Adrenal gland (tissue), 19 donors: ENCODE measurements at places on chromosomes 7 and 10.
A peak's percentile ranks its signal among the peaks of the same experiment; 100 is the strongest.

GRCh38 chr10:77974396-77975074, 48.0 kb upstream of the DLG5 start:
- DNase-seq: peak; percentile 25

GRCh38 chr10:49068672-49069217, 46.6 kb downstream of the VSTM4 start:
- DNase-seq: peak; percentile 23

DNA sequence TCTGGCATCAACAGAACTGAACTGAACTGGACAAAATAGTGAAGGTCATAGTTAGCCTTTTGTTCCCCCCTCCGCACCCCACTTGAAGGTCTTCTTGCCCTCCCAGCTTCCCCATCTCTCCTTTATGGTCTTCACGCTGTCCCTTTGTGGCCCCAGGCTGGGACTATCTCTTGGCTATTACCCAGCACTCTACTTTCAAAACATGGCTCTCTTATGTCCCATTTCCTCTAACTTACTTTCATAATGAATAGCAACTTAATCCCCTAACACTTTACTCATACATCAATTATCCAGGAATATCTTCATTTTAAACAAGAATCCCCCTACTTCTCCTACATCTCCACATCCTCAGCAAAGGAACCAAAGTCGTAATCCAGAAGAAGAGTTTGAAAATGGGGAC, 135.3 kb upstream of the ITGB1 start:
- no peak for DNase-seq

DNA sequence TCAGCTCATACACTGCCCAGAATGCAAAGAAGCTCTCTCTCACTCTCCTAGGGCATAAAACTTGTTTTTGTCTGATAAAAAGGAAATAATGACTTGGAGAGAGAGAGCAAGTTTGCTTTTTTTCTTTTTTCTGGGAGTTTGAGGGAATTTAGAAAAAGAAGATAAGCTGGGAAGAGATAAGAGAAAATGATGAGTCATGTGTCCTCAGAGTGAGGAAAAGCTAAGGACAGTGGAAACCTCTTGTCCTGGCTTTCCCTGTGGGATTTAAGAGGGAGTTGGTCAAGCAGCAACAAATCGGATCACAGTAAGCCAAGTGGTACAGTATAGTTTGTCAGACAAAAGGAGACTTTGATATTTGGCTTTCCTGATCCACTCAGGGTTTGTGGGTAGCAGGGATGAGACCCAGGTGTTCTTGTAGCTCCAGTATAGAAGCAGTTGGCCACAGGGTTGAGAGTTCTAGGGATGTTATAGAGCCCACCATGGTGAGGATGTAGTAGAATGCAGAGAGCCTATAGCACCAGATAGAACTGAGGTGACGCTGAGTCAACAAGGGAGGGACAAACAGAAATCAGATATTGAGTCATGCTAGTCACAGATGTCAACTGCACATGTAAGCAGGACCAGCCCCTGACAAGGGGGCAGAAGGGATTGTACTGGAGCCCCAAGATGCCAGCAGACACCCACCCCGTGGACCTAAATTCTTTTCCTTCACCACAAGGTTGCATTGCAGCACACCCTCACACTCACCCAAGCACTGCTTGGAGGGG, 219.3 kb upstream of the TAC1 start:
- DNase-seq: no peak

GRCh38 chr10:109071539-109071938, 851.8 kb downstream of the XPNPEP1 start:
- DNase-seq: no peak

- DNase-seq: no peak
Observed at GRCh38 chr10:103781329-103782061, 73.9 kb downstream of the SH3PXD2A start.

DNA sequence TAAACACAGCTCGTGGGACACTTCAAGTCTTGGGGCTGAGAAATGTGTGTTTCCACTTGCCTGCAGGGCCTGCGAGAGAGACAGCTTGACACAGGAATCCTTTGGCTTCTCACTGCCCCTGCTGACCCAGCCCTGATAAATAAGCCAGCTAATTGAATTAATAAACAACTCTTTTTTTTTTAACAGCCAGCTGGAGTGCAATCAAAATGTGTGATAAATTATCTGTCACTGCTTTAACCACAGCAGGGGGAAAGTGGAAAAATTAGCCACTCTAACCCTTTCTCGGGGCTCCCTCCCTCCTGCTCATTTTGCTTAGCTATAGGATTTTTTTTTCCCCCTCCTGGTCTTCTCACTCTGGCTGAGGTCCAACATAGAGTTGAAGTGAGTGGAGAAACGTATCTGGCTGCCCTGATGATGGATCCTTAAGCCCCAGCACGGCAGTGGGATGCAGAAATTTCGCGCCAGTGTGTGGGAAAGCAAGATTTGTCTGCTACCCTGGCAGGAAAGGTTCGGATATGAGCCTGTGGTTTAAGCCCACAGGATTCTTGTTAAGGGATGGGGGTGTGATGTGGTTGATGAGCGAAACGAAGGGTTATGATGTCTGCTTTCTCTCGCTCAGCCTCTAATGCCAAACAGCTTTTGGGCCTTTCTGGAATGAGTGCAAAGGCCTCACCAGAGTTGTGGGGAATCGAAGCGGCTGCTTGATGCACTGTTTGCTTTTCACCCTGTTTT, 173.8 kb downstream of the TRIL start:
- DNase-seq: no peak

GRCh38 chr10:21388589-21388988, 136.9 kb downstream of the SKIDA1 start:
- no peak for DNase-seq

DNA sequence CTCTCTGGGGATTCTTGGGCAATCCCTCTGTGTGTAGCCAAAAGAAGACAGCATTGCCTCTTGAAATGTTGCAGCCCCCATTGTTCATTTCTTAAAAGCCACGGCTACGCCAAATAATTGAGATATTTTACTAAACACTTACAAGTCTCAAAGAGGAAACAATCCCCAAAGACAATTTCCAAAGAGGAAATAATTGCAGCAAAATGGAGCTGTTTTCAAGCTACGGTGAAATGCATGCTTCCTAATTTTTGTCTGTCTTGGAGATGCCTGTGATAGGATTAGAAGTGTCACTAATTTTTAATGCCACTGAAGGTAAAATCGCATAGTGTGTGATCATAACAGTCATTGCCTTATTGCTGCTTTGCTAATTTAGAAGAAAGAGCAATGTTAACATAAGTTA, 72.9 kb upstream of the NAMPT start:
- DNase-seq: no peak

- no peak for DNase-seq
Observed at GRCh38 chr10:60974463-60975149, 30.6 kb upstream of the RHOBTB1 start.

DNA sequence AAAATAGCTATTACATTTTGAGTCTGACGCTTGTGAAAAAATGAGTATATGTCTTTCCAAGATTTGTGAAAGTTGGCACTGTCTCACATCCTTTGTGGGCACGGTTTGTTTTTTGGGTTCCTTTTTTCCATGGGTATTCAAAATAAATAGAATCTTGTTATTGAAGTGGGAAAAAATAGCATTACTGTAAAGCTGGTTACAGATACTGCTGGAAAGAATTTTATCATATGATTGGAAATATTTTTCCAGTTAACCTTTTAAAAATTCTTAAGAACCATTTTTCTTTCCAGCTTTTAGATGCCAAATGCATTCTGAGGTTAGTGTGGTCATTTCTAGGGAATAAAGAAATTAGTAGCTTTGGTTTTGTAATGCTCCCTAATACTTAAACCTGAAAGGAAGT, 11.4 kb downstream of the NET1 start:
- DNase-seq: no peak

- DNase-seq: no peak
Observed at GRCh38 chr7:154914996-154915380, 87.9 kb downstream of the PAXIP1 start.

DNA sequence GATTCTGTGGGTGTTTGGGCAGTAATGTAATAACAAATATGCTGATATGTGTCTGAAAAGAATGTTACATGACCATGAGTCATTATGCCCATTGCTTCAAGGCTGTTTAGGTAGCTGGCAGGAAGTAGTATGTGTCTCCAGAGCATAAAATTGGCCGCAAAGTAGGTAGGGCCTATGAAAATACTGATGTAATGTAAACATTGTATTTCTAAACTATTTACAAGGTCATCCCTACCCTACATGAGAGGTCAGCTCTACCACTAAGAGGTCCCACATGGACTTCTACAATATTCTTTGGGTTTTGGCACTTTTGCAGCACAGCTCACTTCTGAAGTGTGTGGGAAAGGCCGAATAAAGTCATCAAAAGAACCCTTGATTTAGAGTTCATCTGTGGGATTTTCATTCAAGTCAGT, 301.9 kb downstream of the AHR start:
- no peak for DNase-seq

- DNase-seq: peak; percentile 63
Observed at GRCh38 chr7:105691082-105691679, 109.9 kb upstream of the EFCAB10 start.

DNA sequence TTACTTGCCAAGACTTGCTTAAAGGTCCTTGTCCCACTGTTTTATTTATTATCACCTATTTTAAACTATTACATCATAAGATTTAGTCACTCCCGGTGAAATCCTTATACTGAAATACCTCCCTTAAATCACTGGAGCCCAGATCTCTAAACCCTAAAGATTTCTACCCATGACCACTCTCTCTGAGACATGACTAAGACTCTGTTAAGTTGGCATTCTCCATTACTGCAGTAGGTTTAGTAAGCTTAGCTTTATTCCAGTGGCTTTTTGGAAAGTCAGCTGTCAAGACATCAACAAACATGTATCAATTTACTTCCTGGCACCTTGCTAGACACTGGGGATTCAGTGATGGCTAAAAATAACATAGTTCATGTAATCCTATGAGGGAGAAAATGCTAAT, 874.2 kb downstream of the KCNMA1 start:
- no peak for DNase-seq

GRCh38 chr7:108686494-108686893, 116.8 kb downstream of the DNAJB9 start:
- no peak for DNase-seq

DNA sequence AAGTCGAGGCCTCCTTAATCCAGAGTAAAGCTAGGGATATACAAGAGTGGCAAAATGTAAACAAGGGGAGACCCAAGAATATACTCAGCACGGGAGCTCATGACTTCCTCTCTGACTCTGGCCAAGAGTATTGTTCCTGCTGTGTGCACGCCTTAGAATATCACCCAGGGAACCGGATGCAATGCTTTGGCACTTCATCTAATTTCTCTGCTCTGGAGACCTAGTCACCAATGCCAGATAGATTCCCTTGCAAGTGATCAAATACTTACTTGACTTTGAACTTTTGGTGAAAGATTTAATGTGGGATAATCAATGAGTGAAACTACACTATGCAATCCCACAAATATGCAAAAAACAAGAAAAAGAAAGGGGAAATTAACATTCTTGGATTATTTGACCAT, 695.5 kb downstream of the INHBA start:
- DNase-seq: no peak

GRCh38 chr7:128408709-128409595, 830 bp downstream of the IMPDH1 start:
- DNase-seq: no peak

GRCh38 chr10:12022580-12023257, 19.9 kb downstream of the UPF2 start:
- DNase-seq: no peak

GRCh38 chr10:118531105-118531852, 64.2 kb downstream of the PRLHR start:
- no peak for DNase-seq

DNA sequence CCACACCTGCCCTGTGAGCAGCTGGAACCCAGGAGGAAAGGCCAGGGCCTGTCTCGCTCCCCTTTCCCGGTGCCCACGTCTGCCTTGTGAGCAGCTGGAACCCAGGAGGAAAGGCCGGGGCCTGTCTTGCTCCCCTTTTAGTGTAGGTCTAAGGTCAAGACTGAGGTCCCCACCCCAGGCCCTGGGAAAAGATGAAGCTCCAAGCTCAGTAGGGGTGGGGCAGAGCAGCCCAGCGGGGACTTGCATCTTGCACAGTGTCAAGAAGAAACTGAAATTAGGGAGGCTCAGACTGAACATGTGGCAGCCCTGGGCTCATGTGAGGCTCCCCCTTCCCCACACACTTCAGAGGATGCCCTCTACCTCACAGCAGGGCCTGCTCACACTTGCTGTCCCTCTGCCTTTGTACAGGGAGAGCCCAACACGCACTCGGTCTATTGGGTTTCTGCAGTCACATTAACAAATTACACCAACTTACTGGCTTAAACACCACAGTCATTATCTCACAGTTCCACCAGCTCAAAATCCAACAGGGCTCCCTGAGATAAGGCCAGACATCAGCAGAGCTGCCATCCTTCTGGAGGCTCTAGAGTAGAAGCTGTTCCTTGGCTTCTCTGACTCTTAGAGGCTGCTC, 12.4 kb downstream of the POLL start:
- DNase-seq: no peak

DNA sequence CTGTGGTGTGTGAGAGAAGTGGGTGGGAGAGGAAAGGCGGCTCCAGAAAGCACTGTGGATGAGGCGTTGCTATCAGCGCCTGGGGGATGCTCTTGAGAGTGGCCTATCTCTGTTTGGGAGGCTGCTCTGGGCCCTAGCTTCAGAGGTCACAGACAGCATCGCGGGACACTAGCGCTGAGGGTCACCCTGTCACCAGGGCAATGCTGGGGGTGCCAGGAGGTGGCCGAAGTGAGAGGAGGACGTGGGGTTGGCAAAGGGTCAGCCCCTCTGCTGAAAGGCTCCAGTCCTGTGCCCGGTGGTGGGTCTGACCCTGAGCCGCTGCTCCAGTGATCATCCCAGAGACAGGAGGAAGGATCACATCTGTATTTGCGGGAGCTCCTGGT, 3.0 kb upstream of the TACR2 start:
- DNase-seq: no peak

DNA sequence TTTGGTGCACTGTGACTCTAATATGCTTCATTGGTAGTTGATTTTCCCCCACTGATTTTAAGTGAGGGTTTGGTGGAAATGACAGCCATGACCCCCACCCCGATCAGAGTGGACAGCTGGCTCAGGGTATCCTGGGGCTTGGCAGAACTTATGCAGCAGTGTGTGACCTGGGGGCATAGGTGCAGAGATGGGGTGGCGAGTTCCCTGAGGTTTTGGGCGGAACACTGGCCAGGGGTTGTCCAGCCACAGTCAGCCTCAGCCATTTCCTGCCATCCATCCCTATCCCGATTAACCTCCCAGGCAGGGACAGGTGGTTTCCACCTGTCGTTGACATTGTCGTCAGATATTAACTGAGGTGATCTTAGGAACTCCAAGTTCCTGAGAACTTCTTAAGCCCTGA, 155.8 kb upstream of the CHST15 start:
- no peak for DNase-seq

DNA sequence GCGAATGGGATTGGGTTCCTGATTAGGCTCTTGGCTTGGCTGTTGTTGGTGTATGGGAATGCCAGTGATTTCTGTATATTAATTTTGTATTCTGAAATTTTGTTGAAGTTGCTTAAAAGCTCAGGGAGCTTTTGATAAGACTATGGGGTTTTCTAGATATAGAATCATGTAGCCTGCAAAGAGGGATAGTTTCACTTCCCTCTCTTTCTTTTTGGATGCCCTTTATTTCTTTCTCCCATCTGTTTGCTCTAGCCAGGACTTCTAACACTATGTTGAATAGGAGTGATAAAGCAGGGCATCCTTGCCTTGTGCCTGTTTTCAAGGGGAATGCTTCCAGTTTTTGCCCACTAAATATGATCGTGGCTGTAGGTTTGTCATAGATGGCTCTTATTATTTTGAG, 40.4 kb upstream of the MPP7 start:
- no peak for DNase-seq
